NCI-H2029 (cell line): ENCODE measurements at places on chromosomes 7 and 10.
A peak's percentile ranks its signal among the peaks of the same experiment; 100 is the strongest.

DNA sequence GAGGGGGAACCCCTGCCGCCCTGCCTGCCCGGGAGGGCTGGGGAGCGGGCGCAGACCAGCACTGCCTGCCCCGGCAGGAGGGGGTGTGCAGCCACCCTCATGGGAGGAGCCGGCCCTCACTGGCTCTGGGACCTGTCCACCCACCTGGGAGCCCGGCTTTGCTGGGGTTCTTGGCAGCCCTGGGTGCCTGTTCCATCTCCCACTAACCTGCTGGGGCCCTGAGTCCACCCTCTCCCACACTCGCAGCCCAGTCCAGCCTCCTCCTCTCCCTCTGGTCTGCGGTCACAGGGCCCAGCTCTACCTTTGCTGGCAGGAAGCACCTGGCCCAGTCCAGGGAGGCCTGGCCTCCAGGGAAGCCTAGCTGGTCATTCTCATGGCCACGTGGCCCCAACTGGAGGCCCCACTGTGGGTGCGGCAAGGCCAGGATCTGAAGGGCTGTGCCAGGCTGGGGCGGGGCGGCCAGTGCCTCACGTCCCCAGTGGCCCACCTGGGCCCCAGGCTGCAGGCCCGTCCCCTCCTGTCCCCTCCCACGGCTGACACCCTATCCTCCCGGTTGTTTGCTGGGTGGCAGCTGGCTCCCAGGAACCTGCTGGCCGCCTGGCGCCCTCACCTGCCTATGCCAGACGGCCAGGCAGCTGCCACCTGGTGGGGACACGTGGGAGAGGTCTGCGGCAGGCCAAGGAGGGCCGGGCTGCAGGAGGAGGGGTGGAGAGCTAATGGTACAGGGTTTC is at the start of gene TMEM184A:
Gene TMEM184A (minus strand): TSS at position 393 of the 731 bp plus-strand sequence. CDS start 721 bp downstream, outside the sequence.
- DNase-seq = peak; percentile 97

- DNase-seq = peak; percentile 6
Measured at GRCh38 chr7:47611045-47611511, 29.2 kb upstream of the TNS3 start.

DNA sequence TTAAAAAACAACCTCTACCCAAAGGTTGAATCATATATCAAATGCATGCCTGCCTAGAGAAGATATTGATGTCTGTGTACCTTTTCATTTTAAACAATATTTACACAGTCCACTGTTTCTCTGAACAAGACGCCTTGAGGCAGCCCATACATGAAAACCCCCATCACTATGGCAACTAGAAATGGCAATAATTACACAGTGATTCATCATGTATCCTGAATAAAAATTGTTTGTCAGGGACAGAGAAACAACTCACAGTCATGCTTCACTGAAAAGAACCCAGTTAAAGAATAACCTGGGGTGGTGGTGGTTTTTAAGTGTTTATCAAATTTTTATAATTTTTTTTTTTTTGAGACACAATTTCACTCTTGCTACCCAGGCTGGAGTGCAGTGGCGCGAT is 19.7 kb downstream of the DNAJC12 start:
- peak; percentile 76 for DNase-seq

GRCh38 chr10:12685261-12686058 is 316.1 kb downstream of the CCDC3 start:
- DNase-seq = no peak

GRCh38 chr7:15685358-15686294 is 857 bp downstream of the MEOX2 start:
- DNase-seq = peak; percentile 73

GRCh38 chr7:121520911-121521310 is 124.8 kb upstream of the FAM3C start:
- no peak for DNase-seq

DNA sequence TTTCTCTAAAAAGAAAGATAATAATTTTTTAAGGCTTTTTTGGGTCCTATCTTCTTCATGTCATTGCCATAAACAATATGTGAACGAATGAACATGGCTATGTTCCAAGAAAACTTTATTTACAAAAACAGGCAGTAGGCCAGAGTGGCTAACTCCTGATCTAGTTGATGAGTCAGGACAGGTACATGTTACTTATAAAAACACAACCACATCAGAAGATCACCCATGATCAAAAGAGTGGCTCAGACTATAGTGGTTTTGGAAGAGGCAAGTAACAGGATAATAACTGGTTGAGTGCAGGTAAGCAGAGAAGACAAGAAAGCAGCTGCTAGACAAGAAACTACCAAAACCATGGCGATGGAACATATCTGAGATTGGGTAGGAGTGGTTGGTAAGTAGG is 468.7 kb downstream of the KCNMA1 start:
- DNase-seq = no peak

DNA sequence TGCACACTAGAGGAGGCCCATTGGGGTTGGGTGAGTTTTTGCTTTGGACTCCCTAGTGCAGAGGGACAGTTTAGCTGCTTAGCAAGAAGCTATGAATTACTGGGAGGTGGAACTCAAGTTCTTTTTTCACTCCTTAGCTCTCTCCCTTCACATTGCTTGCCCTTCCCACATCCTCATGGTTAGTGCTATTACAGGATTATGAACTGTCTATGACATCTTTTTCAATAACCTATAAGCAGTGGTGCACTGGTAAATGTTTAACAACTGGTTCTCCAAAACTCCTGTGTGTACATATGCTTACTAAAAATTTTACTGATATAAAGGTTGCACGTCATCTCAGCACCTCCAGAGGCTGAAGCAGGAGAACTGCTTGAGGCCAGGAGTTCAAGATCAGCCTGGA is 6.2 kb downstream of the SSMEM1 start:
- no peak for DNase-seq

- DNase-seq = no peak
Measured at GRCh38 chr10:52066383-52066782, 247.7 kb upstream of the DKK1 start.

DNA sequence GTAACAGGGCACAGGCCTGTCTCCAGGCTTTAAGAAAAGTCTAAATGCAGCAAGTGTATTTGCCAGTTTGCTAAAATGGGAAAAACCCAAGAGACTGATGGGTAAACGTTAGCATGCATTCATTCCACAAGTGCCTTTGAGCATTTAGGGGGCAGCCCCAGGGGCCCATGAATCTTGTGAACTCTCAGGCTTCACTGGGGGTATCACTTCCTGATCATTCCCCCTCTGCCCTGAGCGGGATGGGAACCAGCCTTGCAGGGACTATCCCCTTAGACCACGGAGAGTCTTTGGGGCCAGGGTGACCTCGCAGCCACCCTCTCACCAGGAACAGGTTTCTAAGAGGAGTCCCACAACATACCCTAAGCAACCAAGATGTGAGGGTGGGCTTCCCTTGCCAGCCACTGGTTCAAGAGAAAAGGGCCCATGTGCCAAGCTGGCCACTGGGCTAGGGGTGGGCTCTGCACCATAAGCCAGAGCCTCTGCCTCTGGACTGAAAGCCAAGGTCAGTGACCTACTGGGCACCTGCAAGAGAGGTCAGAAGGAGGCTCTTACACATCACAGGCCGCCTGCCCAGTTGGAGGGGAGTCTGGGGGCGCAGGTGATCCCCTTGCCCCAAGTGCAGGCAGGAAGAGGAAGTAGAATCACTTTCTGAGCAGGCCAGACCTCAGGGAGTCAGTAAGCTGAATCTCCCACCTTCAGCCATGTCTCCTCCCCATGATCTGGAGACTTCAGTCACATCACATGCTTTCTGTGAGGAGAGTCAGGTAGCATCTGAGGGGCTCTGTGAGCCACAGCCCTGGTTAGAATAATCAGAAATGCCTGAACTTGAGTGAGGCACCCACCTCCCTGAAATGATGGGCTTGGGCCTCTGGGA is 75.0 kb downstream of the C10orf105 start:
- DNase-seq = no peak

- DNase-seq = peak; percentile 88
Measured at GRCh38 chr7:23273141-23273599, 26.0 kb upstream of the MALSU1 start.

- DNase-seq = no peak
Measured at GRCh38 chr7:24381894-24382505, 98.0 kb downstream of the NPY start.

GRCh38 chr10:74862625-74863024 is 36.2 kb downstream of the KAT6B start:
- DNase-seq = no peak
